T-cell (primary cell): ENCODE measurements at places on chromosomes 16 and 17.

- no peak for DNase-seq
Observed at GRCh38 chr17:80152081-80152702, 5.3 kb upstream of the EIF4A3 start.

DNA sequence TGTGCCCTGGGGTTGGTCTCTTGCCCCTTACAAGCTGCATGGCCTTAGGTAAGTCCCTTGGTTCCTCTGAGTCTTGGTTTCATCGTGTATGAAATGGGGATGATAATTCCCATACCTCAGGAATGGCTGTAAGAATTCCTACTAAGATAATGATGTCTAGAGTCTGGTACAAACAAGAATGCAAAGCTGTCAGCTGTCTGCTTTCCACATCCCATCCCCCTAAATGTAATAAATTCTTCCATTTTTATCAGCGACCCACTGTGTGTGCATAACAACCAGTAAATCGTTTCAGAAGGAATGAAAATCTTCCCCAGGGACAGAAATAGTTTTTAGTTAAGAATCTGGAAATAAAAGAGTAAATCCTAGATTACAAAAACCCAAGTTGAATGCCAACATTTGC is 95.4 kb downstream of the CPPED1 start:
- DNase-seq: no peak

GRCh38 chr17:20035501-20035900 is 26.3 kb downstream of the SPECC1 start:
- no peak for DNase-seq

GRCh38 chr17:59842901-59843652 is 49.7 kb downstream of the TUBD1 start:
- DNase-seq: no peak

DNA sequence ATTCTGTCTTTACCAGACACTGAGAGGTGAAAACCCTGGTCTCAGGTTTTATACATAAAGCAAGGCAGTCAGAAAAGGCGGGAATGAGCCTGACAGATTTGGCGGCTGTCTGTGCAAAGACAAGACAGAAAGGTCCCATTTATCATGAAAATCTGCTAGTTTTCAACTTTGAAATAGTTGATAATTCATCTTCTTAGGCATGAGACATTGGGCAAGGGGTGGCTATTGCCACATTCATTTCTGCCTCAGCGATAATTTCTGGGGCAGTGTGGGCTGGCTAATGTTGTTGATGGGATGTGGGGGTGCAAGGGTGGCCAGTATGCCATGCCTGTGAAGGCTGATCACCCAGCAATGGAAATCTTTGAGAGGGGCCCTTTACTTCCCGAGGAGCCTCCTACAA is 173.8 kb upstream of the RPH3AL start:
- no peak for DNase-seq

GRCh38 chr17:21082001-21082436 is 39.2 kb upstream of the USP22 start:
- no peak for DNase-seq
